ENCODE measurements at places on chromosomes 11 and 22.

GRCh38 chr11:128299132-128299726, 288.1 kb downstream of the ETS1 start:
- DNase-seq, result peak; percentile 30

- DNase-seq, result no peak
Observed at GRCh38 chr11:59197991-59198390, 14.7 kb downstream of the MPEG1 start.

- DNase-seq, result no peak
Observed at GRCh38 chr22:21677606-21678443, 12.0 kb downstream of the PPIL2 start.

- DNase-seq, result no peak
Observed at GRCh38 chr11:48169259-48169658, 47.4 kb upstream of the OR4B1 start.

DNA sequence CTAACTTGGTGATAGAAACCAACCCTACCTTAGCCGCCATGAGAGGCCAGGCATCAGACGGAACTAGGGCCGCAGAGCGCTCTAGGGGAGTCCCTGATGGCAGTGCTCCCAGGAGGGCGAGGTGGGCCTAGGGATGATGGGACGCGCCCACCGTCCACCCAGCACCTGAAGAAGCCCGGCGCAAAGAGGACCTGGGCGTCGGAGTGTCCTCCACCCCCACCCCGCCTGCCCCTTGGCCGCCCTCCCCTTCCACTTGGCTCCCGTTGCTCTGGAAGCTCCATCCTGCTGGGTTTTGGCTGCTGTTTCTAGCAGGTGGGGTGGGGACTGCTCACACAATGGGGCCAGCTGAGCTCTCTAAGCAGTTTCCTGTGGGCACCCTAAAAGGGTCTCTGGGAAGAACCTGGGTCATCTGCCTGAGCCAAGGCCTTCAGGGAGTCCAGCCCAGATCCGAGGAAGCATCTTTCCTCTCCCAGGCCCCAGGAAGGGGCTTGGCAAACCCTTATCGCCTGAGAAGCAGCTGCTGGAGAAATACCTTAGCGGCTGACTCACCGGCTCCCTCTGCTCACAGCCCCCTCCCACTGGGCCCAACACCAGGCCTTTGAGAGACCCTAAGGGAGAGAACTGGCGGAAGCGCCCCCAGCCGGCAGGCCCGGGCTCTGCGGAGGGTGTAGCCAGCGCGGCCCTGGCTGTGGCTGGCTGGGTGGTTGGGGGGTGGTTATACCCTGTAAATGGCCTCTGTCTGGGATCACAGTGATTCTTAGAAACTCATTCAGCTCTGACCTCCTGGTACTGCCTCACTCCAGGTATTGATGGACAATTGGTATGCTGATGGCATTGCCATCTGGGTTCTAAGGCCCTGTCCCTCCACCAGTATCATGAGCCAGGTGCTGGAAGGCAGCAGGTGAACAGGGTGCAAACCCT, 19.3 kb downstream of the CREB3L1 start:
- peak; percentile 53 for DNase-seq

DNA sequence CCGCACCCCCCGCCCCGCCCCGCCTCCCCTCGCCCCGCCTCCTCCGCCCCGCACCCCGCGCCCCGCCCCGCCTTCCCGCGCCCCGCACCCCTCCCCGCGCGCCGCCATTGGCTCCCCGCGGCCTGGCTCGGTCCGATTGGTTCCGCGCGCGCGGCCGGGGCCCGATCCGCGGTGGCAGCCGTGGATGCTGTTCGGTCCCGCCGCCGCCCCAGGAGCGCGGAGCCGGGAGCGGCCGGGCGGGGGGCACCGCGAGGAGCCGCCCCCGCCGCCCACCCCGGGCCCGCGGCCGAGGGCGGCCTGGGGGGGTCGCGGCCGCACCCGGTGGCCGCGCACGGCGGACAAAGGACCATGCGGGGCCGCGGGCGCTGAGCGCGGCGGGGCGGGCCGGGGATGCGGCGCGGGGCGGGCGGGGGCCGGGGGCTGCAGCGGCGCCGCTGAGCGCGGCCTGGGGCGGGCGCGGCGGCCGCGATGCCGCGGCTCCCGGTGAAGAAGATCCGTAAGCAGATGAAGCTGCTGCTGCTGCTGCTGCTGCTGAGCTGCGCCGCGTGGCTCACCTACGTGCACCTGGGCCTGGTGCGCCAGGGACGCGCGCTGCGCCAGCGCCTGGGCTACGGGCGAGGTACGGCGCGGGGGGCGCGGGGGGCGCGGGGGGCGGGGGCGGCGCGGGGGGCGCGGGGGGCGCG, at the start of gene B4GALNT4:
B4GALNT4 (plus strand) TSS at position 164 of the 683 bp plus-strand sequence; CDS start at position 469, 305 bp downstream.
- peak; percentile 57 for DNase-seq

All from WERI-Rb-1 (cell line).